ENCODE measurements at places on chromosomes 7 and 10.
A peak's percentile ranks its signal among the peaks of the same experiment; 100 is the strongest.

DNA sequence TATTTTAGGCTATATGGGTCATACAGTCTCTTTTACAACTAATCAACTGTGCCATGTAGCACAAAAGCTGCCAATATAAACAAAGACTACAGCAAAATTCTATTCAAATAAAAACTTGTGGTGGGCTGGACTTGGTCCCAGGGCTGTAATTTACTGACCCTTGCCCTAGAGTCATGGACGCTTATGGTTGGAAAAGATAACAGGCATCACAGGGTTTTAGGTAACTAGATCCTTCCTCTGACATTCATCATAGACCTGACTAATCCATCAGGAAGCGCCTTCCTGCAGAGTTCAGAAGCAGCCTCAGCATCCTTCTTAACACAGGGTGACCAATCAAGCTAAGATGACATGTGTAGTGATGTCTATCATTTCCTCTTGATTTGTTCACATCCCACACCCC is 40.2 kb upstream of the GPAM start:
- DNase-seq = no peak

DNA sequence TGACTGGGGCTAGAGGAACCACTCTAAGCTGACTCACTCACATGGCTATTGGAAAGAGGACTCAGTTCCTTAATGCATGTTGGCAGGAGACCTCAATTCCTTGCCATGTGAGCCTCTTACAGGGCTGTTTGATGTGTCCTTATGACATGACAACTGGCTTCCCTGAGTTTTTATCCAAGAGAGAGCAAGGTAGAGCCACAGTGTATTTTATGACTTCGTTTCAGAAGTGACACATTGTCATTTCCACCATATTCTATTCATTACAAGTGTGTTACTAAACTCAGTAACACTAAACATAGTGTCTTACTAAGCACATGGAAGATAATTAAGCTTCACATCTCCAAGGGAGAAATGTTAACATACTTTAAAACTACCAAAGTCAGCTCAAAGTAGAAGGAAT is 98.2 kb downstream of the ZNF777 start:
- no peak for DNase-seq

GRCh38 chr7:142808461-142808801 is 37.7 kb downstream of the PRSS2 start:
- DNase-seq = peak; percentile 38

GRCh38 chr7:22821702-22822485 is 755 bp downstream of the TOMM7 start:
- DNase-seq = no peak

- no peak for DNase-seq
These were observed 48.4 kb downstream of the SYPL1 start for GRCh38 chr7:106063692-106064091.

DNA sequence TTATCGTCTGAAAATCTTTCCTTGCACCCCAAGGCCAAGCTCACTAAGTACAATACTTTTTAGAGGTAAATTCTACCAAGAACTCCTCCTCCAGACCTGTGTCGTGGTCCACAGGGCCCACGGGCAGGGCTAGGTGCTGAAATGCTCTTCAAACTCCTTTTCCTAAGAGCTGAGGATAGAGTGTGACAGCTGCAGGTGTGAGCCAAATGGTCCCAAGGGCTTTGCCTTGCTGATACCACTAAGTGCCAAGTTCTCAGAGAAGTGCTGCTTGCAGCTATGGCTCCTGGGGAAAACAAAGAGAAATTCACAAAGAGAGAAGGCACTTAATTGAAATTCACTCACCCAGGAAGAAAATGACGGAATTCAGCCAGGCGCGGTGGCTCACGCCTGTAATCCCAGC is 868.9 kb upstream of the AUTS2 start:
- no peak for DNase-seq

- no peak for DNase-seq
These were observed 72.2 kb upstream of the ZNF479 start for GRCh38 chr7:57204411-57204811.

Measured in activated CD4-positive, alpha-beta T cell treated with anti-CD3 and anti-CD28 coated beads, Interleukin-2, amount 50 U/mL, for 4 hours (primary cell).